ENCODE measurements at places on chromosomes 7 and 10. TPM values are rescaled to one million over a fixed set of nuclear protein-coding genes. Genes with fewer than 3 reads are reported as not detected.

DNA sequence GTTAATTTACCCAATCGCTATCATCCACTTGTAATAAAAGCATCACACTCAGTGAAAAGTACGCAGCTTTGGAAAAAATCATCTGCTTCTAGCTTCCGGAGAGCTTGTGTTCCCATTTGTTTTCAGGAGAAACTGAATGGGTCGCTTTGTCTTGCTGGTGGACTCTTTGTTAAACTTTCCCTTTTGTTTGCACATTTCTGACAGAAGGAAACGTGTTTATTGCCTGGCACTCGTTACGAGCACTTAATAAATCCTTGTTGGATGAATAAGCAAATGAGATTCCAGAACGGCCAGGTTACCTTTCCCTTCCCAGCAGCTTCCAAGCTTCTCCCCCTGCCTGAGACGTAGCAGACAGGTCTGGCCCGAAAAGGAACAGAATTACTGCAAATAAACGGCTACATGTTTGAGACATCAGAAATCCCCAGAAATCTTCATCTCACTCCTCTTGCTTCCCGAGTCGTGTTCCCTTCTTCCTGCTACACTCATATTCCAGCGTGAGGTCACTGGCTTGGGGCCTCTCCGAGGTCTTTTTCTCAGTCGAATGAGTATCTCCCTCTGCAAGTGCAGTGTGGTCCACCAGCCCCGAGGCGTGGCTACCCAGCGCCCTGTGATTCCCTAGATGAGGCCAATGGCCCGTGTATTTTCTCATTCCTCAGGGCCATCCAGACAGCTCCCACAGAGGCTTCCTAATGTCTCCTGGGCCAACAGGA is 167.2 kb downstream of the FRMD4A start:
- H3K27ac ChIP-seq = no peak overlapping the region
- no peaks in the 10 kb centered on the region for H3K4me1 ChIP-seq
- no peak overlapping the region for H3K4me3 ChIP-seq
- peaks cover 2% of the 10 kb centered on the region for H3K27me3 ChIP-seq

GRCh38 chr10:53134050-53134449 is 361.5 kb upstream of the MBL2 start:
- no peak overlapping the region for H3K4me3 ChIP-seq
- H3K4me1 ChIP-seq = no peaks in the 10 kb centered on the region
- H3K27me3 ChIP-seq = no peaks in the 10 kb centered on the region
- DNase-seq = no peak

The TMEM225B gene
- total RNA-seq = 1.4 TPM

The HUS1 gene
- 57.3 TPM for total RNA-seq

The ITGA8 gene
- 0.03 TPM for total RNA-seq

Measured in T-cell (primary cell).